Activated naive CD8-positive, alpha-beta T cell treated with anti-CD3 and anti-CD28 coated beads, Interleukin-2, amount 10 ng/mL, durations not matched to agents 7 days and 5 days (primary cell): ENCODE measurements at places on chromosomes 12 and 14.
A peak's percentile ranks its signal among the peaks of the same experiment; 100 is the strongest.

DNA sequence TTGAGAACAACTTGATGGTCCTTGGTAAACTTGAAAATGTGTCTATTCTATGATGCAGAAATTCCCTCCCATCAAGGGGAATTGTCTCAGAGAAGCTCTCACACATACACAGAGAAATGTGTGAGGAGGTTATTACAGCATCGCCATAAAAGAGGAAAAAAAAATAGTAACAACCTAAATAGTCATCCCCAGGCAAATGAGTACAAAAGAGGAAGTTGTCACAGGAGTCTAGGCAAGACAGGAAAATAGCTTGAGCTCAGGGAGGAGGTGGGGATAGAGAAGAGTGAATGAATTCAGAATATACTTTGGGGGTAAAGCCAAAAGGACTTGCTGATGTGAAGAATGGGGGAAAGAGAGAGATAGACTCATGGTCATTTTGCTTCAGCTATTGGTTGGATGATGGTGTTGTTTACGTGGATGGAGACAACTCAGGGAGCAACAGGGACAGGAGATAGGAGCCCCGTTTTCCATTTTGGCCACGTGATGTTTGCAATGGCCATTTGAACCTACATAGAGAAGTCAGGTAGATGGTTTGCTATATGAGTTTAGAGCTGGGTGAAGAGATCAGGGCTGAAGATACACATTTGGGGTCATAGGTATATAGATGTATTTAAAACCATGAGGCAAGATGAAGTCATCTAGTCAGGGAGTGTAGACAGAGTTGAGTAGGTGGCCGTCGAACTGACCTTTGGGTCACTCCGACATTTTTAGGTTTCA lies 20.3 kb downstream of the LRRC74A start:
- no peak for DNase-seq

- no peak for DNase-seq
Observed at GRCh38 chr12:132788375-132789098, 26.9 kb upstream of the ANKLE2 start.

- peak; percentile 58 for DNase-seq
Observed at GRCh38 chr12:110245369-110245772, 35.7 kb upstream of the ATP2A2 start.

DNA sequence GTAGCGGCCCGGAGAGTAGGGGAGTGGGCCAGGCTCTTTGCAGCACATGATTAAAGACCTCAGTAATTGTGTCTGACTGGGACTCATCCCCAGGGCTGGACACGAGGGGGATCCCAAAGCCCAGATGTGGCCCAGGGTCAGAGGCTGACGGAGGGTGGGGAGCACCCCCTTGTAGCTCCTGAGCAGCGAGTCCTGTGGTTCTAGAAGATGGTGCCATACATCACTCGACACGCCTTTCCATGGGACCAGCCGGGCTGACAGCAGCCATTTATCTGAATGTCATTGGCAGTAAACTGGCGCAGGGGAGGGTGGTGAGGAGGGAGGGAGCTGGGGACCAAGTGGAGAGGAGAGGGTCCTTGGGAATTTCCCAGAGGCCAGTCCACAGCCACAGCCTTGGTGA lies 65.1 kb upstream of the FAM222A start:
- DNase-seq: no peak

DNA sequence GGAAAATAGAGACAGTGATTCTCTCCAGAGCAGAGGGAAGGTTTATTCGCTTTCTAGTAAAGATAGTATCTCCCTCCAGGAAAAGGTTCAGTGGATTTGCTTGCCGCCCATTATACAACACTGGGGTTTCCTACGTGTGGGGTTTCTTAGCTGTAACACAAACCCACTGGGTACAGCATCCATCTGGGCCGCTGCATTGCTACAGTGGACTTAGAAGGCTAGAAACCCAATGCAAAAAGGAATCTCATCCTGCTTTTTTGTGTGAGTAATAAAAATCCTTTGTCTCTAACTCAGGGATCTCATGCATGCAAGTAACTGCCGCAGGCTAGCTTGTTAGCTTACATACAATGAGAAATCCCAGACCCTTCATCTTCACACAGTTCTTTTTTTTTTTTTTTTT lies 67.1 kb upstream of the BCL2L14 start:
- no peak for DNase-seq

GRCh38 chr12:66779466-66779865 lies 100.6 kb upstream of the GRIP1 start:
- DNase-seq: no peak

GRCh38 chr14:29896354-29896821 lies 31.3 kb downstream of the PRKD1 start:
- no peak for DNase-seq

GRCh38 chr14:103384450-103385151 lies 614 bp upstream of the MARK3 start:
- DNase-seq: no peak

GRCh38 chr12:39626033-39626814 lies 6.6 kb upstream of the ABCD2 start:
- DNase-seq: no peak

GRCh38 chr14:52000019-52000582 lies 10.8 kb downstream of the RTRAF start:
- no peak for DNase-seq

- no peak for DNase-seq
Observed at GRCh38 chr12:52347551-52348510, 19.4 kb downstream of the KRT85 start.

GRCh38 chr14:71730471-71730870 lies 201.8 kb upstream of the RGS6 start:
- DNase-seq: no peak

DNA sequence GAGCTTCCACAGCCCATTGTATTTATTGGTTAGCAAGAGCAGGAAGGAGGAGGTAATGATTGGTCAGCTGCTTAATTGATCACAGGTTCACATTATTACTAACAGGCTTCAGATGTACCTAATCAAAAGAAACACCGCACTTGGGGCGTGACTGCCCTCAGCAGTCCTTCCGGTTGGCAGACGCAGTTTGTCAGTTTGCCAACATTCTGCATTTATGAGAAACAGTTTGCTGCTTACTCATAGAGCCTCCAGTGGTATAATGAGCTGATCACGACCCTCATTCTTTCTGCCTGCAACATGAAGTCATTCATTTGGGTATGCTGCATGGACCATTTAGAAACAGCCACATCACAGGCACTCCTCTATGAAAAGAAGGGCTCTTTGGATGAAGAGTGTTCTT lies 42.5 kb upstream of the PPM1H start:
- DNase-seq: no peak

- DNase-seq: no peak
Observed at GRCh38 chr14:103225062-103225461, 101.8 kb downstream of the TNFAIP2 start.
